ENCODE measurements at places on chromosomes 16 and 17.

DNA sequence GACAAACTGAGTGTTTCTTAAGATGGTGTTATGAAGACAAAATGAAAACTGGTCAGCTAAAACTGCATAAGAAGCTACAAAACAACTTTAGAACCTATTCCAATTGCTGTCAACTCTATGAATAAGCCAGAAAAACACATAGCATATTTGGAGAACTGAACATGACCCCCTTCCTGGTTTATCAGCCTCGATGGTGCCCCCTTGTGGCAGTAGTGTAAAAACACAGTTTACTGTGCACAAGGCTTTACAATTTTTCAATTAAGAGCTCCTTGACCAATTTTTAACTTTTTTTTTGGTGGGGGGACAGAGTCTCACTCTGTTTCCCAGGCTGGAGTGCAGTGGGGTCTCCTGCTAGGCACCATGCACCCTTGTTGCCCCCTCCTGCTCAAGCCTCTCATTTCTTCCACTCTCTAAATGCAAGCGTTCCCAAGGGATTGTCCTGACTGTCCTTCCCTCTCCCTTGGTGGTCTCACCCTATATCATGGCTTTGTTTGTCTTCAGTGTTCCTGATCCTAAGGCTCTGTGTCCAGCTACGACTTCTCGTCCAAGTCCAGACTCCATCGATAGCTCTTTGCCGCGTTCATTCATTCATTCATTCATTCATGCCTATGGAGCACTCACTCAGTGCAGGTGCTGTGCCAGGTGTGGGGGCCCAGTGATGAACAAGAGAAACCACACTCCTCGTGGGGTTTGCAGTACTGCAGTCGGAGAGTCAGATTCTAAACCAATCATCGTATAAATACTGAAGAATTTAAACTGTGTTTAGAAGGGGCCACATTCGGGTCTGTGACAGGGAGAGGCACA, 7.5 kb downstream of the EIF1 start:
- peak; percentile 40 for DNase-seq

DNA sequence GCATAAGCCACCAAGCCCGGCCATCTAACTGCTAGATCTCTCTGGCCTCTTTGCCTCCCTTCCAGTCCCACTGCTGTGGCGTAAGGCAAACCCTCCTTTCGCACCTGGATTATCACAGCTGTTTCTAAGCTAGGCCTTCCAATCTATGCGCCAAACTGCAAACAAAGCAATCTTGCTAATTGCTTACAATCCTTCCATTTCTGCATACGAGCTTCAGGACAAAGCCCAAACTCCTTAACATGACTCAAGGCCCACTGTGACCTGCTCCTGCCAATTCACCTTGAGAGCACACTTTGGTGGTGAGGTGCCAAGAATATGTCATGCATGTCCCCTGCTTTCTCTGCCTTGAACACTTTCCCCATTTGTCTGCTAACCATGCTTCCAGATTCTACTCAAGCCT, 6.0 kb upstream of the ARL5C start:
- DNase-seq: no peak

DNA sequence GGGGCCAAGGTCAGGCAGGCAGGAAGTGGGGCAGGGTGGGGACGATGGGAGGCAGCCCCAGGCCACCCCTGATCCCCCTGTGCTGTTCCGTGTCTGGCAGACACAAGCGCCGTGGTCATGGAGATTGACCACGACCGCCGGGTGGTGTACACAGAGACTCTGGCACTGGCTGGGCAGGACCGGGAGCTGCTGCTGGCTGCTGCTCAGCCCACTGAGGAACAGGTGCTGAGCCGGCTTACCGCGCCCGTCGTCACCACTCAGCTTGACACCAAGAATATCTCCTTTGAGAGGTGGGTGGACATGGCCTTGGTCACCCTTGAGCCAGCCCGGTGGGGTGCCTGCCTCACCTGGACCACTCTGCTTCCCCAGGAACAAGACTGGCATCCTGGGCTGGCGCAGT, 13.7 kb downstream of the CORO6 start:
- no peak for DNase-seq

- no peak for DNase-seq
Observed at GRCh38 chr16:81405702-81406113, 38.9 kb upstream of the CMIP start.

DNA sequence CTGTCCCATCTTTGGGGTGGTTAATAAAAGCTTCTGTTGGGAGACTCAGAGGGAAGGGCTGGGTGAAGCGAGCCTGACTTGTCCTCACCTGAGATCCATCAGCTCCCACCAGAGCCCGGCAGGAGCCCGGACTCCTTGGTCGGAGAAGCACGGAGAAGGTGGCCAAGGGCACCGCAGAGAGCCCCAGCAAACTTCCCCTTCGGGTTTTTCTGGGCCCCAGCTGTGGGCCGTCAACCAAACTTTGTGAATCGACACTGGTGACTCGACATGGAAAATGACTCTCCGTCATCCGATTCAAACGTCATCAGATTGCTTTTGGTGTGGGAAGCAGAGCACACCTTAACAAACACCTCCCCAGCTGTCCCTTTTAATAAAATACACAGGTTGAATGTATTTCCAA, 21.4 kb downstream of the ENPP7 start:
- DNase-seq: no peak

GRCh38 chr17:76753061-76753961, 15.4 kb downstream of the MFSD11 start:
- no peak for DNase-seq

GRCh38 chr16:23896832-23897821, 61.3 kb downstream of the PRKCB start:
- no peak for DNase-seq

DNA sequence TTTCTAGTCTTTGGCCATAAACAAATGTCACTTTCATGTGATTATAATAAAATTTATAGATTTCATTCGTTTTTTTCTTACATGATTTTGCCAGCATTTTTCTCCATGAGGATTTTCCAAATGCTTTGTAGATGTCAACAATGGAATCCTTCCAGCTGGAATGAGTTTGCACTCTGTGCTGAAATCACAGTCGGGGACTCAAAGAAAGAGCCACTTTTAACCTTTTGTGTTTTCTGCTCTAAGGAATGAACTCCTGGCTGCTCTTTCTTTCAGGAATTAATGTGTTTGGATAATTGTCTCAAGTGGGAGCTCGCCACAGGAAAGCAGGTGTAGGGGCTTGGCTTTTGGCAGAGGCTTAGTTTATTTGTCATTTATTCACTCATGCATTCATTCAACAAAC, 372.3 kb upstream of the SALL1 start:
- no peak for DNase-seq

- DNase-seq: no peak
Observed at GRCh38 chr17:39981207-39981741, 667 bp downstream of the PSMD3 start.

GRCh38 chr16:20874088-20874581, 26.0 kb downstream of the DCUN1D3 start:
- no peak for DNase-seq

DNA sequence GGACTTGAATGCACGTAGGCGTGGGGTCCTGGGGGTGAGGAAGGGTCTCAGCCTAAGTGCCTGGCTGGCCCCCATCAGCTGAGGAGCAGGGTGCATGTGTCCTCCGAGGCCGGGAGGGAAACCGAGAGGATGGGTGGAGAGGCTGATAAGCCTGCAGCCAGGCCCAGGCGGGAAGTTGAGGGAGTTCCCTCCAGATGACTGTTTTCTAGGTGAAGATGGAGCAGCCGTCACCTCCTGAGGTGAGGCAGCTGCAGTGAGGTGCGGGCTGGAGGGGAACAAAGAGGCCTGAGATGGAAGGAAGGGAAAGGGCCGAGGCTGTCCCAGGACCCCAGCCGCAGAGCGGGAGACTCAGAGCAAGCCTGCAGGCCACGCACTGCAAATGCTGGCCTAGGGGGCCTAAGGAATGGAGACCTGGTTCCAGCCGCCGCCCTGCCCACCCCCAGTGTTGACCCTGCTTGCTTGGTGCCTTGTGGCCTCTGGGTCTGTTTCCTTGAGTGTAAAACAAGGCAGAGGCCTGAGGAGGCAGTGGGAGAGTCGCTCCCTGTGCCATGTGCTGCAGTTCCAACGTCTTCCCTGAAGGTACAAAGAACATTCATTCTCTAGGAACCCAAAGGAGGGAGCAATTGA, 3.0 kb downstream of the PECAM1 start:
- no peak for DNase-seq

GRCh38 chr17:47866941-47867340, 16.0 kb upstream of the SP6 start:
- no peak for DNase-seq

DNA sequence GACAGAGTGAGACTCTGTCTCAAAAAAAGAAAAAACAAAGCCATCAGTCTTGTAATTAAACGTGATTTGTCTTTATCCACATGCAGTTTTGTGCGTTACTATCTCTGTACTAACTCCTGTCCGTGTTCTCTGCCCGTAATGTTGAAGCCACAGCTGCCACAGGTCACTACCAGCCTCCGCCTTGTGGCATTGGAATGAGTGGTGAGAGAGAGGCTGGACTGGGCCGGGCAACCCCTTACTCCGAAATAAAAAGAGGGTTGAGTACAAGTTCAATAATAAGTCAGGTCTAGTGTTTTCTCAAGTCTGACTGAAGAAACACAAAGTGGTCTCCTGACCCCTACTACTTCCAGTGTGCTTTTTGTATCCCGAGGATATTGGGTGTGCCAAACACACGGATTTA, 5.4 kb downstream of the DNAJA3 start:
- DNase-seq: no peak

DNA sequence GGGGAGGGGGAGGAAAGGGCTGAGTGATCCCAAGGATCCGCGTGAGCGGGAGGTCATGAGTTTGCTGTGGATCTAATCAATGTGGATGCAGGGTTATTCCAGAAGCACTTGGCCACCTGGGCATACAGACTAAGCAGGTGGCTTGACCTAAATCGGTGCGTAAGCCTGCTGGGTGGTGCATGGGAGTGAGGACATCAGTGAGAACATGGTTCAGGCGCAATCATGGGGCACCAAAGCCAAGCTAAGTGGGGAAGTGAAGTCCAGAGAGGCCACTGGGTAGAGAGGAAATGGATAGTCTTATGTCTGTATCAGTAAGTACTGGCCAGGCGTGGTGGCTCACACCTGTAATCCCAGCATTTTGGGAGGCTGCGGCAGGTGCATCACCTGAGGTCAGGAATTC, 18.9 kb upstream of the MFSD6L start:
- DNase-seq: no peak

DNA sequence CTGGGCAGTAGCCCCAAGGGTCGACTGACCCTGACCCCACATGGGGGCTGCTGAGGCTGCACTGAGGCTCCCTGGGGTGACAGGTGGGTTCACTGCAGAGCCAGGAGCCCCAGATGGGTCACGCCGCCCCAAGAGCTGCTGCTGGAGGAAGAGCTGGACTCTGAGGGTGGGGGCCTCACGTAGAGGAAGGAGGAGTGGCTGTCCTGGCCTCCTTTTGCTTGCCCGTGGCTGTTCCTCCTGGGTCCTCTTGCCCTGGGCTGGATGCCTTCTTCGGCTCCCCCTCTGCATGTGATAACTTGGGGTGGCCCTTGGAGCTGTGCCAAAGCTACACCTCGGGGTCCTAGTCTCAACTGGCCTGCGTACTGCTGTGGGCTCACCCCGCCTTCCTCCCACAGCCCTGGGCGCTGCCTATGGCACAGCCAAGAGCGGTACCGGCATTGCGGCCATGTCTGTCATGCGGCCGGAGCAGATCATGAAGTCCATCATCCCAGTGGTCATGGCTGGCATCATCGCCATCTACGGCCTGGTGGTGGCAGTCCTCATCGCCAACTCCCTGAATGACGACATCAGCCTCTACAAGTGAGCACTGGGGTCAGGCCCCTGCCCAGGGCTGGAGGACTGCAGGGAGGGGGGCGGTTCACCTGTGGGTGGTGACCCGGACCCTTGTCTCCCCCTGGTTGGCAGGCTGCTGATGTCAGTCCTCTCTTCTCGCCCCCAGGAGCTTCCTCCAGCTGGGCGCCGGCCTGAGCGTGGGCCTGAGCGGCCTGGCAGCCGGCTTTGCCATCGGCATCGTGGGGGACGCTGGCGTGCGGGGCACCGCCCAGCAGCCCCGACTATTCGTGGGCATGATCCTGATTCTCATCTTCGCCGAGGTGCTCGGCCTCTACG, 1.1 kb upstream of the AMDHD2 start:
- DNase-seq: no peak
